T-cell (primary cell): ENCODE measurements at places on chromosomes 7 and 10.

GRCh38 chr7:102273749-102274712, 12.6 kb upstream of the SH2B2 start:
- DNase-seq = no peak

DNA sequence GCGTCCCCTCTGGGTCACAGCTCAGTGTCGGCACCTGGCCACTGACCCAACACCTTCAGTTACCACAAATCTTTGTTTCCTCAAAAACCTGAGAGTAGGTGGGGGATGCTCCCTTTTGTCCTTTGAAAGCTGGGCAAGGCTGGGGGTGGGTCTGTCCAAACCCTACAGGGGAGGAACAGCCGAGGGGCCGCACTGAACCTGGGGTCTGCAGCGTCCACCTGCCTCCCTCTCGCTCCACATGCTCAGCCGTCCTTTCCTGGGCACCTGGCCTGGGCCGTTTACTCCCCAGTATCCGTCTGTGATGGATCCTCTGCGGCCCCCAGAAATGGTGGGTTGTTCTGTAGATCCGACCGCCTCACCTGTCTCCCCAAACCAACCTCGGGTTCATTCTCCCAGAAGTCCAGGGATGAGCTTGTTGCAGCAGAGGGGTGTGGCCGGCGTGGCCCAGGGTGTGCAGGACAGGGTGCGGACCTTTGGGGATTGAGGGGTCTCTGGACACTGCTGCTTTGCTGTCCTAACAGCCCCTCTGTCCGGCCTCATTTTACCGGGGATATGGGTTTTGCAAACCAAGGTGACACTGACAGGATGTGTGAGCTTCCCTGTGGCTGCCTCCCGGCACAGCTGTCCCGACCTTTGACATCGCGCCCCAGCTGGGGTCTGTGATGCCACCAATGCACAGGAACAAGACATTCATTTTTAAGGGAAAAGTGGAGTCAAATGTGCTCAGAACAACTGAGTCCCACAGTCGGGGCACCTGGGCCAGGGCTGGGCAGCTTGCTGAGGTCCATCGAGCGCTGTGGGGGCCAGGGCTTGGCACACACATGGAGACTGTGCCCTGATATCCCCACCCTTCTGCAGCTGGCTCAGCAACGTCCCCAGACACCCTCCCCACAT, 115.9 kb downstream of the VIPR2 start:
- no peak for DNase-seq

DNA sequence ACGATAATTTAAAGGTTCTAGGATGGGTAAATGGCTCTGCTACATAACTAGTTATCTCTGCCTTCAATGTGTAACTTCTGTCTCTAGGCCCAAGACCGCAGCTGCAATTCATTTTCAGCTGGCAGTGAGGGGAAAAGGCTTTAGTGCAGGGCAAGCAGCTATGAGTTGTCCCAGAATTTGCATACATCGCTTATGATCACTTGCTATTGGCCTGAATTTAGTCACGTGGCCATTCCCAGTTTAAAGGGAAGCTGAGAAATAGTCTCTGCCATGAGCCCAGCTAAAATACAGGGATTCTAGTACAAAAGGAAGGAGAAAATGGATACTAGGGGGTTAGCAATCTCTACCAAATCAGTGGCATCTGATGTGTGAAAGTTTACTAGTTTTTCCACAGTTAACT, 145.8 kb upstream of the IMMP2L start:
- DNase-seq = no peak

GRCh38 chr7:42224391-42225003, 12.5 kb downstream of the GLI3 start:
- no peak for DNase-seq

GRCh38 chr7:52565974-52566373, 469.5 kb upstream of the POM121L12 start:
- DNase-seq = no peak

DNA sequence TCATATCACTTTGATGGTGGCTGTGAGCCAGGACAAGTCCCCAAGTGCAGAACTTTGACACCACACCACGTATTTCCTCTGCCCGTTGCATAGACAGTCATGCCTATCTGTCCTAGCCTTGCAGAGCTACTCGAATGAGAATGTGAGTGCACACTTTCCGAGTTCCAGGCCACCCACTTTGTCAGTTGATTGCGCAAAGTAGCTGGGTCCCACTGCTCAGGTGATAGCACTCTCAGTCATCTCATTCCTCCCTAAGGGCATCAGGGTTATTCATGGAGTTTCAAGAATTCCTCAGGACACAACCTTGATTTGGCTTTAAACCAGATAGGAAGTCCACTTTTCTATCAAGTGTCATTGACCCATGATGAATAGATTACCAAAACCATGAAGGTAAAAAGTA, 19.3 kb downstream of the LSM5 start:
- DNase-seq = no peak

DNA sequence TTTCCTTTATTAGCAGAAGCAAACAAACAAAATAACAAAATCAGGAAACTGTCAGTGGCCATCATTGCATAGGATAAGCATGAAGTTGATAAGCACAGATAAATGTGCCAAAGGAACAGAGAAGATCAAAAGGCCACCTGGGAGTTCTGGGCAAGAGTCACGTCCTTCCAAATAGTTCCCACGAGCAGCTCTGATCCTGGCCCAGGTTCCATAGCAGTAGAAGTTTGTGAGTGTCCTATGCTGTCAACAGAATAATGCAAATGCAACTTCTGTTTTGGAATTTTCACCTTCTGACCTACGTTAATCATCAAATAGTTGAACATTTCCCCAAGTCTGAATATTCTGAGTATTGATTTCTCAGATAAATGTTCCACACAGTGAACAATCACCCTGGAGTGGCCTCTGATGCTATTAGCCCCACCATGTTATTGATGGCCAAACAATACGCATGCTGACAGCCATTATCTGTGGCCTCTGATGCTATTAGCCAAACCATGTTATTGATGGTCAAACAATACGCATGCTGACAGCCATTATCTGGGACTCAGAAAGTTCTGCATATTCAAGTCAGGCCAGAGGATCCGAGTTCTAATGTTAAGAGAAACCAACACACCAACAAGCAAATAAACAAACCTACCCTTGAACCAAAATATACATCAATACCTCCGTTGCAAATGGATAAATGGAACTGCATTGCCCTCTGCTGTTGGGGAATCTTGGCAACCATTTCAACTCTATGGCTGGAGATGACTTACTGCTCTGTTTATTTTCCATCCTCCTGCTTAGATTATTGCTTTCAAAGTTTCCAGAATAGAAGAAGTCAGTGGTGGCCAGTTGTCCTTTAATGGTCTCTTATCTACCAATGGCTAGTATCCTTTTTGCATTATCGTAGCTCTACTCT, 63.3 kb downstream of the MRC1 start:
- DNase-seq = no peak

GRCh38 chr10:6408799-6409198, 171.3 kb downstream of the PRKCQ start:
- DNase-seq = no peak

DNA sequence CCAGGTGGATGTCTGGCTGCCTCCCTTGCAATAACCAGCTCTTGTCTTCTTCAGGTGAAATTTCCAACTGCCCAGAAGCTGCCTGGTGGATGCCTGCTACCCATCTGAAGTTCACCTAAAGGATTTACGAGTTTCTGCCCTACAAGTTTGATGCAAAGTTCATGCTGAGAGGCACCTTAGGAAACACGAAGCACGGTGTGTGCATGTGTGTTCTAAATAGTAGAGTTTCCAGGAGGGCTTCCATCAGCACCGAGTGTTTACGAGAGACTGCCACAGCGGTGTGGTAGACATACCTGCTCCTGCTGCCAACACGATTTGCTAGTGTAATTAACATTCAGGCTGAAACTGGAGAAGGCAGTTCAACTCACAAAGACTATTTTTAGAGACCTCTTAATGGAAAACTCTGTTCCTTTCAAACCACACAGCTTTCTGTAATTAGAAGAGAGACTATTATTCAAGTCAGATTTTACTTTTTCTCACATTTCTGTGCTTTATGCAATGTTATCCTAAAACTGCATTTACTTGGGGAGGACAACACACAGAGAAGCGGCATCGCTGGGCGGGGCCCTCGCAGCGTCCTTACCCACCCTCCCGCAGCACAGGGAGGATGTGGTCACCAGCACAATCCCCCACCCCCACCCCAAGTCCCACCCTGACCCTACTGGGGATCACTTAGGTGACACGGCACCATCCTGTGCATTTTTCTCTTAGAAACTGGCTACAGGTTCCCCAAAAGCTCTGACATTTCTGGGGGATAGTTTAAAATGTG, 15.5 kb upstream of the CPXM2 start:
- DNase-seq = no peak

GRCh38 chr7:18426564-18427226, 68.9 kb upstream of the HDAC9 start:
- no peak for DNase-seq

DNA sequence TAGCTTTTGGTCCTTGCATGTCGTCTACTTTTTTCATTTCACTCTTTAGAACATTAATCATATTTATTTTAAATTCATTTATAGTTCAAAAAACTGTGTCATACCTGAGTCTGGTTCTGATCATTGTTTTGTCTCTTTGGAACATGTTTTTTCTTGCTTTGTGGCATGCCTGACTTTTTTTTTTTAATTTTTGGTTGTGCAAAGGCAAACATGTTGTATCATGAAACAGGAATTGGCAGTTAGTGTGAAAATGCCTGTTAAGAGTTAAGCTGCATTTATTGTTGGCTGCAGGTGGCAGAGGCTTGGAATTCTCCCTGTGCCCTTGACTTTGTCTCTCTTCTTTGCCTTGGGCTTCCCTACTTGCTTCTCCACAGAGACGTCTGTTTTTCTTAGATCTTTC, 525.0 kb upstream of the ADARB2 start:
- no peak for DNase-seq

DNA sequence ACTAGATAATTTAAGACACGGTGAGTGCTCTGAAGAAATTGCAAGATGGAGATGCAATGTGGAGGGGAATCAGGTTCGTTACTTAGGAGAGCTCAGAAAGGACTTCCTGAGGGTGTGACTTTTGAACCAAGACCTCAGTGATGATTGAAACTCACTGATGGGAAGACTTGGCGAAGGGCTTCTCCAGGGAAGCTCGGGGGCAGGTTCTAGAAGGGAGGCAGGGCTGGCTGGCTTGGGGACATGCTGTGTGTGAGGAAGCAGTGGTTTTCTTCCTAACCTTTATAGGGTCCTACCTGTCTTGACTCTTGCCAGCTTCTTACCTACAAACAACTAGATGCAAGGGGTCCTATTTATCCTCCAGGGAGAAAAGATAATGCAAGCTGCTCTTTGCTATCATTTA, 637.9 kb downstream of the ACTR3B start:
- no peak for DNase-seq

DNA sequence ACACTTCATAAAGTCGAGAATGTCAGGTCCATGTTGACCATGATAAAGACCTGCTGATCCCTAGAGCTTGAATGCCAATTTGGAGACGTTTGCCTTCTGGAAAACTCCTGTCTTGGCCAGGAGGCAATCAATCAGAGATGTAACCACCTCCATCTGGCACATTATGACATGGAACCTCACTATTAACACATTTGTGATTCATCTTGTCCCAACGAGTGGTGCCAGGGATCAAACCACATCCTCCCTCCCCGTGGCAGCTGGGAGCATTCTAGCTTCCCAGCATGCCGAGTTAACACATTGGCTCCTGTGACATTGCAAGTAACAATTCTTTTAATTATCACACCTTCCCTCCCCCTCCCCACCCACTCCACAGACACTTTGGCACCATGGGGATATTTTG, 84.0 kb upstream of the PPP1R17 start:
- no peak for DNase-seq
